ENCODE measurements at places on chromosomes 11 and 22.

GRCh38 chr22:43066134-43066533, 23.1 kb downstream of the TTLL1 start:
- no peak for DNase-seq

DNA sequence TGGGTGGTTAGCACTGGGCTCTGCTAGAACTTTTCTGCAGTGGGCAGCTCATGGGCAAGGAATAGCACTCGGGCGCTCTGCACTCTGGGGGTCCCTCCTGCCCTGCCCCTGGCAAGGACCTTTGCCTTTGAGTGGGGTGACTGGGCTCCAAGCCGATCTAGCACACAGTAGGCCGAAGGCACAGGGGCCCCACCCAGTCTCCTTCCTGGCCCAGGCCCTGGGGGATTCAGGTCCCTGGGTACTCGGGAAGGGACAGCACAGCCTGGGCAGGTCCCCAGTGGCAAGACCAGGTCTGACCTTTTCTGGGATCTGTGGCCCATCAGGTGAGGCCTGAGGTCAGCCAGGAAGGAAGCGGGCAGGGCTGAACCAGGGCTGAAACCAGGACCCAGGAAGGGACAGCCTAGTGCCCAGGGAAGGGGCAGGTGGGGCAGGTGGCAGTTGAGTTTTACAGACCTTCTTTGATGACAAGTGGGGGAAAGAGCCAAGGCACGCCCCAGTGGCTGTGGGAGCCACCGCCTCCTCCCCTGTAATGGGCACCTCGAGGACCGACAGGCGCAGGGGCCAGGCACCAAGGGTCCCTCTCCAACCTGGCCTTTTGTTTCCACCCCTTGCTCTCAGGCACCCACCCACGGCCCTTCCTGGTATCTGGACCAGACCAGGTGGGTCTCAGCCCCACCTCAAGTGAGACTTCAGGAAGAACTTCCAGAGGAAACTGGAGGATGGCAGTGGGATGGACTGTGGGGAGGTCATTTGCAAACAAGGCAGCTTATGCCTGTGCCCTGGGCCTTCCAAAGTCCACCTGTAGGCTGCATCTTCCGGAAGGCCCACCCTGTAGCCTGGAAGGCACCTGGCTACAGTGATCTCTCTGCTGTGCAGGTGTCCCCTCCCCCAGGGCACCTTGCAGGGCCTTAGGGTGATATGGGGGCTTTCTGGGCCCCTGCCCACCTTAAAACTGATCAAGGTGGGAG, 883 bp upstream of the AIFM3 start:
- no peak for DNase-seq

GRCh38 chr11:10204021-10204420, 90.0 kb downstream of the SBF2 start:
- no peak for DNase-seq

GRCh38 chr22:27104449-27104848, 447.1 kb downstream of the MIAT start:
- no peak for DNase-seq

- no peak for DNase-seq
These were observed 7.0 kb downstream of the RELA start for GRCh38 chr11:65655570-65656332.

- DNase-seq: no peak
These were observed 50.5 kb upstream of the WNT7B start for GRCh38 chr22:46027211-46028105.

DNA sequence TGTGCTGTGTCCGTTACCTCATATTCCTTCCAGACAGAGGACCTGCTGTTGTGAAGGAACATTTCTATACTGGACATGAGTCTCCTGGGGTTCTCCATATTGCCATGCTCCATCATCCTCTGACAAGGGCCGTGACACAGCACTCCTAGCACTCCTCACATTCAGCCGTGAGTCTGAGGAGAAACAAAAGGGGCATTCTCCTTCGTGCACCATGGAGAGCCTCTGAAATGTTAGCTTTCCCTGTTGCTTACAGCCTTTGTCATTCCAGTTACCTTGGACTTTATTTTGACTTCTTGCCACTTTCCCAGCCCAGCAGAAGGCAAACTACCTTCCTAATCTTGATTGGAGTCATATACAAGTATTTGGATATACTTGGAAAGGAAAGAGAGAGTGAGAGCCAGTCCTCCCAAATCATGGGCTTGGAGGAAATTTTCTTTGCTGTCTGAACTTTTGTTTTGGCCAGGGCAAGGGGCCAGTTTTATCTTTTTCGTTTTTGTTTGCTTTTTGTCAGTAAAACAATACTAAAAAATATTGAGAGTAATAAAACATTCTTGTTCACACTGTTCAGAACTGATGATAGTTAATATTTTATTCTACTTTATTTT, 29.1 kb upstream of the TECTA start:
- DNase-seq: no peak

DNA sequence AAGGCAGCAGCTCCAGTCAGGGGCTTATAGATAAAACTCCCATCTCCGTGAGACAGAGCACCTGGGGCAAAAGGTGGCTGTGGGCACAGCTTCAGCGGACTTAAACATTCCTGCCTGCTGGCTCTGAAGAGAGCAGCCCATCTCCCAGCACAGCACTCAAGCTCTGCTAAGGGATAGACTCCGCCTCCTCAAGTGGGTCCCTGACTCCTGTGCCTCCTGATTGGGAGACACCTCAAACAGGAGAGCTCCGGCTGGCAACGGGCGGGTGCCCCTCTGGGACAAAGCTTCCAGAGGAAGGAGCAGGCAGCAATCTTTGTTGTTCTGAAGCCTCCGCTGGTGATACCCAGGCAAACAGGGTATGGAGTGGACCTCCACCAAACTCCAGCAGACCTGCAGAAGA, 279.4 kb downstream of the LARGE1 start:
- DNase-seq: no peak

DNA sequence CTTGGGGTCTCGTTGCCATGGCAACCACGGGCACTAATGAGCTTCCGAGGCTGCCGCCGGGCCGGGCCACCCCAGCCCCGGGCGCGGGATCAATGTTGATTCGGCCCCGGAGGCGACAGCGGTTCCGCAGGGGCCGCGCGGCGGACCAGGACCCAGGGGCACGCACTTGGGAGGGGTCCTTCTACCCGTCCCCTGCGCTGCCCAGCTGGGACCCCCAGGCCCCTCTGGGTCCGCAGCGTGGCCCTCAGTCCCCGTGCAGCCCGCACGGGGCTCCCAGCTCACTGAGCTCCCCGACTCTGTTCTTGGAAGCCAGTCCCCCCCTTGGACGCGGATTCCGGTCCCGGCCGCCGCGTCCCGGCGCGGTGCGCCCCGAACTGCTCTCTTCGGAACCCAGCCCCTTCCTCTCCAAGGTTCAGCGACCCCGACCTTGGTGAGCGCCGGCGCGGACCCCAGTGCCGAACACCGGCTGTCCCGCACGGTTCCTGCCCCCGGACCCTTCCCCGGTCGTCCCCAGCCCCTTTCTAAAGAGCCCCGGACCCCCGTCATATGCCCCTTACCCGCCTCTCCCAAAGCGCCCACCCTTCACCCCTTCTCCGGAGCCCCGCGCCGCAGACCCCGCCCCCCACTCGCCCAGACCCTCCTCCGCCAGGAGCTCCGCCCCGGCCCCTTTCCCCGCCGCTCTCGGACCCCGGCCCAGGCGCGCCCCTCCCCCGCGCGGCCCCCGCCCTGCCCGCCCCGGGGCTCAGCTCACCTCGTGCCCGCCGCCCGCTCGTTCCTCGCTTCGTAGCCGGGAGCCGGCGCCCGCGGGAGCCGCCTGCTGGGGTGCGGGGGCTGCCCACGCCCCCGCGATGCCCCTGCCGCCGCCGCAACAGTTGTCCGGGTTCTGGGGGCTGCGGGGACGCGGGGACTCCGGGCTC, 18.3 kb upstream of the SHISAL1 start:
- DNase-seq: no peak

DNA sequence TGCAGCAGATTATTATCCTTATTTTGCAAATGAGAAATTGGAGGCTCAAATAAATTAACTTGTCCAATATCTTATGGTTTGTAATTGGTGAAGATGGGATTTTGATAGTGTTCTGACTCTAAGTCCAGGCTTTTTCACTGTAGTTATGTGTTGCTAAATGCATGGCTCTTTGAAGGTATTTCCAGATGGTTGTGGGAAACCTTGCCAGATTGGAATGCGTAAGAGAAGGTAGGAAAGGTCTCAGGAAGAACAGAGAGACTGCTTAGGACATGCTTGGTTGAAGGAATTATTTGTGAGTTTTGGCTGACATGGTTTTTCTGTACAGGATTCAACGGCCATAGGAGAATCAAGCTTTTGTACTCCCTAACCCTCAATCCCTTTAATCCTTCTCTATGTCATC, 108.6 kb downstream of the STIM1 start:
- no peak for DNase-seq

GRCh38 chr11:83682611-83682973, 396.4 kb upstream of the CCDC90B start:
- DNase-seq: no peak

DNA sequence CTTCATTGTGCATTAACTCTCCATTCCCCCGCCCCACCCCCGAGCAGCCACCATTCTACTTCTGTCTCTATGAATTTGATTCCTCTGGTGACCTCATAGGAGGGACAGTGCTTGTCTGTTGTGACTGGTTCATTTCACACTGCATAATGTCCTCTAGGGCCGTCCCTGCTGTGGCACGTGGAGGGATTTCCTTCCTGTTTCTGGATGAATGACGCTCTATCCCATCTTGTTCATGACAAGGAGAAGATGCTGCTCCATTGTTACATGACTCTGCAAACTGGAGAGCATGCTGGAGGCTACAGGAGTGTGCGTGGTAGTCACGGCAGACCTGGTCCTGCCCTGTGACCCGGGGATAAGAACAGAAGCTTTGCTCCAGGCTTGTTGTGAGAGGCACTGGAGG, 61.3 kb downstream of the RTL6 start:
- DNase-seq: no peak

GRCh38 chr11:78138291-78138690, 1.1 kb downstream of the ALG8 start:
- DNase-seq: peak; percentile 11

DNA sequence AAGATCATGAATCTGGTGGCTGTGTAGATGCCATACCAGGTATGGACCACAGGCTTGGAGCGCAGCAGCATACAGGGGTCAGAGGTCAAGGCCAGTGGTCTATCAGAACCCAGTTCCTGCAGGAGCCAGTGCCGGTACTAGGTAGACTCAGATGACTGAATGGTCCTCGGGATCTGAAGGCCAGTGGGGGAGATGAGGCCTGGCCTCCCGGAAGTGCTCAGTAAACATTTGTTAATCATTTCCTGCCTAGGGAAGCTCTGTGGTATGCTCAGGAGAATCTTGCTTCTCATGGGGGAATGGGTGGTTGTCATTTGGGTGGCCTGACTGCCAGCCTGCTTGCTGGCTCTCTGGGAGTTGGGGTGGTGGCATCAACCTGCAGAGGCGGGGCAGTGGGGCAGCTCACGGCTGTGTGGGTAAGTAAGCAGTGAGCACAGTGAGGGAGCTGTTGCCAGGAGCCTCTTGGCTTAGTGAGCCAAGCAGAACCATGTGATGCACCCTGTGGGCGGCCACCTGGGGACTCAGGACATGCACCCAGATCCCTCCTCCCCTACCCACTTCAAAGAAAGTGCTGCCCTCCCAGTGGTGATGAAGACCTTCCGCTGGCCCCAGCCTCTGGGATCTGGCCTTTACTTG, 33.0 kb downstream of the PTPRJ start:
- DNase-seq: no peak

- no peak for DNase-seq
These were observed 780.2 kb downstream of the LRRC4C start for GRCh38 chr11:40679276-40679675.

GRCh38 chr22:29080106-29080975, 7.5 kb downstream of the KREMEN1 start:
- DNase-seq: no peak

GRCh38 chr11:13114566-13115379, 105.7 kb downstream of the RASSF10 start:
- DNase-seq: peak; percentile 27

DNA sequence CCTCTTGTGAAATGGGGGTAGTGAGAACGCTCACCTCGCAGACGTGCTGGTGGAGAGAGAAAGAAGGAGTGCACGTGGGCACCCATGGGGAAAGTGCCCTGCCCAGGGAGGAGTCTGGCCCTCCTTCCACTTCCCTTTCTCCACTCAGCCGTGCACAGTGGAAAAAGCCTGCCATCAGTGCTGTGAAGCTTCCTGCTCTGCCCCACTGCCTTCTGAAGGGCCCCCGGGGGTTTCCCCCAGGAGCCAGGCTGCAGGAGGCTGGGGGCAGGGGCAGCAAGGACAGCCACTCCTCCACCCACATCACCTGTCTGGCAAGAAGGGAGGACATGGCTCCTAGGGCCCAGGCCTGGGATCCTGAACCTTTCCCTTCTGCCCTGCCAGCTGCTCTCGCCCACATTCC, 7.6 kb downstream of the TP53I11 start:
- DNase-seq: peak; percentile 80

GRCh38 chr11:35856756-35857155, 87.1 kb upstream of the LDLRAD3 start:
- DNase-seq: no peak

- DNase-seq: no peak
These were observed 27.5 kb upstream of the KRTAP5-7 start for GRCh38 chr11:71499546-71499945.

GRCh38 chr11:44595964-44596381, 30.5 kb downstream of the CD82 start:
- no peak for DNase-seq

- DNase-seq: no peak
These were observed 18.2 kb upstream of the PSMA1 start for GRCh38 chr11:14538271-14538925.

DNA sequence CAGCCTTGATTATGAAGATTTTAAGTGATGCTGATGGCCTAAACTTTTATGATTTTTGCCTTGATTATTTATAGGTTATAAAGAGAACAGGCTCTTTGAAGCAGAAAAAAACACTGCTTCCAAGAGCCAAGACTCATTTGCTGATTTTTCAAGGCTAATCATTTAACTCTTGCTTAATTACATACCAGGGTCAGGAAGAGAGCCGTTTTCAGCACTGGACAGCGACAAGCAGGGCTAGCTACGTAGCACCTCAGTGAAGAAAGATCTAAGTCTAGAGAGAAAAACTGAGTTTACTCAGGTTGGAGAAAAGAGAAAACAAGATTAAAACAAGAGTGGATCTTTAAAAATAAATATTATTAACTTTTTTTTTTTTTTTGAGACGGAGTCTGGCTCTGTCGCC, 615.4 kb upstream of the B3GAT1 start:
- peak; percentile 26 for DNase-seq

GRCh38 chr22:27798511-27799014, 3.0 kb downstream of the MN1 start:
- DNase-seq: no peak

- peak; percentile 31 for DNase-seq
These were observed 2.1 kb upstream of the DPAGT1 start for GRCh38 chr11:119103793-119104192.

DNA sequence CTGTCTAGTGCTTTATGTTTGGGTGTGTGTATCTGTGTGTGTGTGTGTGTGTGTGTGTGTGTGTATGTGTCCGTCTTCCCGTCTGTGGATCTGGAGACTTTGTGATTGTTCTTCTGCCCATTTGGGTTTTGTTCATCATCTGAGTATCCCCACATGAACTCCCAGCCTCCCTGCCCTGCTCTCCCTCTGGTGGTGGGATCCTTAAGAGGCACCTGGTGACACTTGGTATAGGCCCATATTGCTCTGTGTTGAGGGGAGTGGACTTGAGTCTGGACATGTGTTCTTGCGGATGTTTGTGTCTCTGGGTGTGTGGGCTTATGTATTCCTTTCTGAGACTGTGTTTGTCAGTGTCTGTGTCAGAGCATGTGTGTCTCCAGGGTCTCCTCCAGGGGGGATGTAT, 15.3 kb downstream of the RCOR2 start:
- DNase-seq: peak; percentile 32

GRCh38 chr11:5625281-5625680, 480 bp downstream of the TRIM34 start:
- no peak for DNase-seq

GRCh38 chr11:66340596-66341501, 4.1 kb downstream of the BRMS1 start:
- no peak for DNase-seq

All from KBM-7 (cell line).